ENCODE measurements at places on chromosomes 4 and X.
A peak's percentile ranks its signal among the peaks of the same experiment; 100 is the strongest.

DNA sequence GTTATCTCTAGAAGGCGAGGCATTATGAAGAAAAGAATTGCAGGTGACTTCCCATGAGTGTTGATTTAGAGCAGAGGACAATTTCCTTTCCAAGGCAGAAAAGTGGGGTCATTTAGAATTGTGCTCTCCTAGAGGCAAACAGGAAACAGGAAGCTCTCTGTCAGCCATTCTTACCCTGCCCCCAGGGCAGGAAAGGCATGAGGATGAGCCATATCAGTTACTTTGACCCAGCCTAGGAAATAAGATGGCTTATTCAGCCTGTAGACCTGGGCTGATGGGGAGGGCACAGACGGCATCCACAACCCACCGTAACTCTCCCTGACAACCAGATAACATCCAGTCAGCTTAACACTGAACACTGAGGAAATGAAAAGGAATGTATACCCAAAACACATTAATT lies 88.8 kb upstream of the KDR start:
- DNase-seq: peak; percentile 22

DNA sequence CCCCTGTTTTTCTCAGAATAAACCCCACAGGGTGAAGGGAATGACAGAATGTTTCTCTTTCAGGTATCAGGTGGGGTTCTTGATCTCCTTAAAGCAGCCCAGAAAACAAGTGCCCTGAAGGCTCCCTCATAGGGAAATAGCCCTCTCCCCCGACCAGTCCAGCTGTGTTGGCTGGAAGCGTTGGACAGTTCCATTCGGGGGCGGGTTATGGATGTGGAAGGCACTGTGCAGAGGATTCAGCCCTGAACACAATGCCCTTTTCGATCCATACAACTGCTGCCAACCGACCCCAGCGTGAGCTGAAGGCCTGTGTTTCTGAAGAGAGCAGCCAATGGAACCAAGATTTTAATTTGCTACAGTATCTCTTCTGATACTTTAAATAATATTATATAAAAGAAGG lies 41.5 kb downstream of the SEL1L3 start:
- DNase-seq: no peak

DNA sequence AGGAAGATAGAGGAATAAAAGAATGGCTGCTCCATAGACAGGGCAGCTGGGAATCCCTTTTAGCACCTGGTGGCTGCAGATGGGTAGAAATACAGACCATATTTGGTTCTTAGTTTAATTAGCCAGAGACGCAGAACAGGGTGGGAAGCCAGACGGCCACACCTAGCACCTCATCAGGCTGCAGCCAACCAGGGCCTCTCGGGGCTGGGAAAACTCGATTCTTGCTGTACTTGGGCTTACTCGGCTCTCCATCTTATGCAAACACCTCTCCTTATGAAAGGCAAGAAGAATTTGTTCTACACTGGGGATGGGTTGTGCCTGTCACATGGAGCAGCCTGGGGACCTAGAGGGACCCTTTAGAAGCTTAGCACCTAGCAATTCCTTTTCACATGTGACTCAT lies 19.7 kb downstream of the IRAK1 start:
- no peak for DNase-seq

DNA sequence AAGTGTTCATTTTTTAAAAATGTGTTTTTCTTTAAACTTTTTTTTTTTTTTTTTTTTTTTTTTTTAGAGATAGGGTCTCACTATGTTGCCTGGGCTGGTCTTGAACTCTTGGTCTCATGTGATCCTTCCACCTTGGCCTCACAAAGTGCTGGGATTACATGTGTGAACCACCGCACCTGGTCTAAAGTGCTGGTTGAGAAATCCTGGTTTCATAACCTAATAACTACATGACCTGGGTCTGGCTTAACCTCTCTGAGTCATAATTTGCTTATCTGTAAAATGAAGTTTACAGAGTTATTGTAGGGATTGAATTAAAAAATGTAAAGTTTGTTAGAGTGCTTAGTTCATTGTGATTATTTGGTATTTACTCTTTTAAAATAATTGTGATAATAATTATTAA lies 5.2 kb downstream of the HSD17B13 start:
- no peak for DNase-seq

DNA sequence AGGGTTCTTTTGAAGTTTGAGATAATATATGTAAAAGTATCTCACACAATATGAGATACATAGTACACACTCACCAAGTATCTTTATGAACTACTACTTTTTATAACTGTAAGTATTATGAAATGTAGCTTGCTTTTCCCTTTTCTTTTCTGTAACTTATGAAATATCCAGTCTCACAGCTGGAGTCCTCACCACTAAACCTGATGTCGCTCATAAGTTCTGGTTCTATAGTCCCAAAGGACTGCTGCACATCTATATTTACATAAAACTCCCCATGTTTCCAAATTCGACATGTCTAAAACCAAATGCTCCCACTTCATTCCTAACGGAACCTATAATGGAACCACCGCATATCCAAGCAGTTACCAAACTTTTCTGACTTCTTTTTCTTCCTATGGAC lies 186.5 kb upstream of the SLC7A11 start:
- DNase-seq: no peak

- DNase-seq: peak; percentile 79
Measured at GRCh38 chr4:38759113-38759789, 23.5 kb downstream of the TLR10 start.

DNA sequence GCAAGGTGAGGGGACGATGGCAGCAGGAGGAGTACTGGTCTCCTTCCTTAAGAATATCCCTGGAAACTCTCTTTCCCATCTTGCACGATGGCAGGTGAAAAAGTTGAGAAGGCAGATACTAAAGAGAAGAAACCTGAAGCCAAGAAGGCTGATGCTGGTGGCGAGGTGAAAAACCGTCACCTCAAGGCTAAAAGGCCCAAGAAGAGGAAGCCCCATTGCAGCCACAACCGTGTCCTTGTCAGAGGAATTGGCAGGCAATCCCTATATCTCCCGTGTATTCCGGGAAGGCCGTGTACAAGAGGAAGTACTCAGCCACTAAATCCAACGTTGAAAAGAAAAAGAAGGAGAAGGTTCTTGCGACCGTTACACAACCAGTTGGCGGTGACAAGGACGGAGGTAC lies 40.0 kb downstream of the CRLF2 start:
- no peak for DNase-seq
